ENCODE measurements at places on chromosomes 12 and 14.
A peak's percentile ranks its signal among the peaks of the same experiment; 100 is the strongest.

GRCh38 chr12:46148327-46149078, 120.3 kb downstream of the SLC38A1 start:
- DNase-seq: no peak

GRCh38 chr14:91911474-91912032, 35.9 kb downstream of the FBLN5 start:
- DNase-seq: peak; percentile 61

- DNase-seq: no peak
Observed at GRCh38 chr14:70943838-70944237, 36.6 kb downstream of the PCNX1 start.

GRCh38 chr12:66156654-66157053, 13.1 kb downstream of the TMBIM4 start:
- DNase-seq: peak; percentile 59

All from PC-3 (cell line).